HFFc6 (cell line): ENCODE measurements at places on chromosomes 3 and 15.

GRCh38 chr3:12648384-12648959 is 15.4 kb downstream of the RAF1 start:
- DNase-seq: no peak

DNA sequence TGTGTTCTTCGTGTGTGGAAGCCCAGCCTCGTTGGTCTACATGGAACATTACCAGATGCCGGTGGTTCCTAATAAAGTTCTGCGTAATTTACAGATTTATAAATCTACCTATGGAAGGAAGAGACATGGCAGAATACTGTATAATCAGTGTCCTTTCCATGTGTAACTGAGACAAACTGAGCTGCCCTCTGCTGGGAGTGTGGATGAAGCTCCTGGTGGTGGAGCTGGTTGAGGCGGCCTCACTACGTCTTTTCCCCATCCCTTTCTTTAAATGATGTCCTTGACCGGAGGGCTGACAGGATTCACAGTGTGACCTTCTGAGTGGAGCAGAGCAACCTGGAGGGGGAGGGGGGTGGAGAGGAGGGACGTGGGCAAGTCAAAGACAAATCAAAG is 267.0 kb upstream of the CHRM5 start:
- no peak for DNase-seq

DNA sequence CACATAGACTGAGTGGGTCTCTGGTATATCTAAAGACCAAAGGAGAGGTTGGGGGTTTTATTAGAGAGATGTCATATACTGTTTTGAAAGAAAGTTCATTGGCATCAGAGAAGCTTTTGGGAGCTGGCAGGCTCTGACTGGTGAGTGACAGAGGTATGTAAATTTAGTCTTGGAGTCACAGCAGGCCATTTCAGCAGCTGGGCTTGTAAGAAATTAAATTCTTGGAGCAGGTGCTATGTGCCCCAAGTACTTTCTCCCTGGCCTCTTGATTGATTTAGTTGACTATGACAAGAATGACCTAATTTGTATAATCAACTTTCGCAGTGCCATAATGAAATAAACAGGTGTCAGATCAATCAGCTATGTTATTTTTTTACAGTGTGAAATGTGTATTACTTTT is 47.8 kb upstream of the CDAN1 start:
- no peak for DNase-seq

- DNase-seq: peak; percentile 19
Observed at GRCh38 chr15:45646220-45646619, 11.4 kb downstream of the SQOR start.

DNA sequence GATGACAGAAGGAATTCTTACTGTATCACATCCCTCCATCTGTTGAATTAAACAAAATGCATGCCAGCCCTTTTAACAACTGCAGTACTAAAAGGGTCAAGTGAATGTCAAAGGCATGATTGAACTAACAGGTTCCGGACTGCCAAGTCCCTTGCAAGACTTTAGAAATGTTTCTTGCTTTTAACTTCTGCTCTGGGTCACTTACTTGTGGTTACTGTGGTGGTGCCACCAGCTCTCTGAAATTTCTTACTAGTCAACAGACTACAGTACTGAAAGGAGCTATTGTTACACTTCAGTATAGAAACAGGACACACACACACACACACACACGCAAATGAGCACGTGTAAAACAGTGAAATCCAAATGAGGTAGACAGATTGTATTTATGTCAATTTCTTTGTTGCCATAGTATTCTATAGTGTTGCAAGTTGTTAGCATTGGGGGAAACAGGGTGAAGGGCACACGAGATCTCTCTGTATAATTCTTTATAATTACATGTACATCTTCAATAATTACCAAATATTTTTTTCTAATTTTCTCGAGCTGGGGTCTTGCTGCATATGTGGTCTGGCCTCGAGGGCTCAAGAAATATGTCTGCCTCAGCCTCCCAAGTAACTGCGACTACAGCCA is 79.9 kb upstream of the SLC25A26 start:
- DNase-seq: peak; percentile 30

DNA sequence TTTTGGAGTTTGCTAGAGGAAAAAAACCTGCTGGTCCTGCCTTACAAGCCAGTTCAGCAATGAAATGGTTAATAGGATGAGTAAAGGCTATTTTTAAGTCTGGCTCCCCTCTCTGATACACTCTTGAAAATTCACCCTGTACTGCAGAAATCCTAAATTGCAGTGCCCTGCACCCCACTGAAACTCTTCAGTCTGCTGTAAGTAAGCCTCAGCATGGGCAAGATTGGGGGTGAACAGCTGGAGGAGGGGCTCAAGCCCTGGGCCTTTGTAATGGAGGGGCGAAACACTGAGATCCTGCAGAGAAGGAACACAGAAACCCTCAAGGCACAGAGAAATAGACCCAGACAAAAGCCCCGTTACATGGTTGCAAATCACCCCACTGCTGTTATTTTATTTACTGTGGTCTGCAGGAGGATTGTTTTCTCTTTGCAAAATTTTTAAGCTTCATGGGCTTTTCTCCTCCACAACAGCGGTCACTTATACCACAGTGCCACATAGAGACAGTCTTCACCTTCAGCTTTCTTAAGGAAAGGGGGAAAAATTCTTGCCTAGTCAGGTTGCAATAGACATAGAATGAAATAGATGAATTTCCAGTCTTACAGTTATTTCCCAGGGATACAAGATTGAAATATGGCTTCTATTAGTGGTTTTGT is 45.0 kb downstream of the SOX2 start:
- DNase-seq: no peak

DNA sequence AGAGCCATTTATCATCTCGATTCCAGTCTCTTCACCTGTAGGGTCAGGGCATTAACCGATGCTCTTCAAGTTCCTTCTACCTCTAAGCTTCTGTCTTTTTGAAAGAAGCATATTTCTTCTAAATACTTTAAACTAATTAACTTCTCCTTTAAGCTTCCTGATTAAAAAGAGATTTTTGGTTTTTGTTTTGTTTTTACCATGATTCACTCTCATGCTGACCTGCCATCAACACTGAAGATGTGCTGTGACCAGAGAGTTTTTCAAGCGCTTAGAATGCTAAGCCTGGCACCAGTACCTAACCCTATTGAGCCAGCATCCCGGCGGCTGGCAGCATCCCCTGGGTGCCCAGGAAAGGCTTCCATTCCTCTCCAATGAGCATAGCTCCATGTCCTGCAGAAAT is 89.3 kb downstream of the FOXP1 start:
- no peak for DNase-seq
